Stimulated activated CD8-positive, alpha-beta memory T cell treated with anti-CD3 and anti-CD28 coated beads, Interleukin-2, amount 100 ng/mL, for 1 hour (primary cell): ENCODE measurements at places on chromosomes 2 and 18.

DNA sequence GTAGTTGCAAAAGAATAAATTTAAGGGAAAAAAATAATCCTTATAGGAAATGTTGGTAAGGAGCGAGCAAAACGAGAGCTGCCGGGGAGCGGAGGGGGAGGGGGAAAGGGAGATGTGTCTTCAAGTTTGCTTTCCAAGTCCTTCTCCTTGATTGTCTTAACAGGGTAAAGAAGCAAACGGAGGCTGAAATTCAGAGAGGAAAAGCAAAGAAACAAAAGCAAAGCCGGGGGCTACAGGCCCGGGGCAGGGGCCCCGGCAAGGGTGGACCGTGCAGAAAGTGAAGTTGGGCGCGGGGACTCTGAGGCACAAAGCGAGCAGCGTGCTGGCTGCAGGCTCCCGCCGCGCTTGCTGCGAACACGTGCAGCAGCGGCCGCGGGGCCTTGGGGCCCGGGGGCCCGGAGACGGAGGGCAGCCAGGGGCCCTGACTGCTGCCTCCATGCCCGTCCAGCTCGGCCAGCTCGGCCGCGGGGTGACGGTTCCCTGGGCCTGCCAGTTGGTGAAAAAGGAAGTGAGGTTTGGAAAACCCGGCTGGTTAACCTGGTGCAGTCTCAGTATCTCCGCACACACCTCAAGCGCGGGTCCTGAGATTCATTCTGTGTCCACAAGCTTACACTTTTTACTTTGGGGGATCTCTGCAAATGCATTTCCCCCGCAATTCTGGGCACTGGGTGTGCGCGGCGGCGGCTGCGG is 4.1 kb downstream of the BCL11A start:
- no peak for DNase-seq

DNA sequence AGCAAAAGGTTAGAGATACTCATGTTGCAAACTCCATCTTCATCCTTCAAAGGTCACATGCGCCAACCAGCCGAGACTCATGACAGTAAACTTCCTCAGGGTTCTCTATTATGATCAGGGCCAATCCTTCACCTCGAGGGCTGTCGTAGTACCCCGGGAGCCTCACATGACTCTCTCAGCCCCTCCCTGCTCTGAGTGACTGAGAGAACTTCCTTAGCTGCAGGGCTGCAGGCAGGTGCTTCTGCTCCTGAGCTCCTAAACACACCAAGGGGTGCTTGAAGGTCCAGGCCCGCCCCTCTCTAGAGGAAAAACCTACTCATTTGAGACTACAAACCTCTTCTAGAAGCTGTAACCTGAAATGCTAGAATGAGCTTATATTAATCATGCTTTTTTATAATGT is 48.2 kb downstream of the LONRF2 start:
- DNase-seq = no peak

DNA sequence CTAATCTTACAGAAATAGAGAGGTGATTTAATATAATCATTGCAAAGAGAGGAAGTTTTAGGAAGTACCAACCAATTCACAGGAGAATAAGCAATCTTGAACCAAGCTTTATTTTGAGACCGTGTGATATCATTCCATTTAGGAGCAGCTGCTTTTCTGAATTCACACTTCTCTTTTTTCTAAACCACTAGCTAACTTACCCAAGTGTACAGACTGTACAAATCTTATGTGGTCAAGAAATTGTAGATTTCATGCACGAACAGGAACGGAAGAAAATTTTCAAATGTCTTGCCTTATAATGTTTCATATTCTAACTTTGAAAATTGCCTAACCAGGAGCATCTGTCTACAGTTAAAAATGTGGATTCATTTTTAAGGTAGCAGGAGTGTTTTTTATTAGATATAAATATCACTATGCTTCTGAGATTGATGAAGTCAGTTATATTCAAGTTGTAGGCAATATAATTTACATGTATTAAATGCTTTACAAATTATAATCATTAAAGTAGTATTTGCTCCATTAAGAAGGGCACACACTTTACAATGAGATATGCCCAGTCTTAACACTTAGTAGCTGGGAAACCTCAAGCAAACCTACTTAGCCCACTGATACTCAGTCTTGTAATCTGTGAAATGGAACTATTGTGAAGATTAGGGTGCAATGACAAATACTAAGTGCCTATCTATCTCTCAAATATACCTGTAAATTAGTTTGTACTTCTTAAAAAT is 302.2 kb upstream of the STON1 start:
- DNase-seq = no peak

DNA sequence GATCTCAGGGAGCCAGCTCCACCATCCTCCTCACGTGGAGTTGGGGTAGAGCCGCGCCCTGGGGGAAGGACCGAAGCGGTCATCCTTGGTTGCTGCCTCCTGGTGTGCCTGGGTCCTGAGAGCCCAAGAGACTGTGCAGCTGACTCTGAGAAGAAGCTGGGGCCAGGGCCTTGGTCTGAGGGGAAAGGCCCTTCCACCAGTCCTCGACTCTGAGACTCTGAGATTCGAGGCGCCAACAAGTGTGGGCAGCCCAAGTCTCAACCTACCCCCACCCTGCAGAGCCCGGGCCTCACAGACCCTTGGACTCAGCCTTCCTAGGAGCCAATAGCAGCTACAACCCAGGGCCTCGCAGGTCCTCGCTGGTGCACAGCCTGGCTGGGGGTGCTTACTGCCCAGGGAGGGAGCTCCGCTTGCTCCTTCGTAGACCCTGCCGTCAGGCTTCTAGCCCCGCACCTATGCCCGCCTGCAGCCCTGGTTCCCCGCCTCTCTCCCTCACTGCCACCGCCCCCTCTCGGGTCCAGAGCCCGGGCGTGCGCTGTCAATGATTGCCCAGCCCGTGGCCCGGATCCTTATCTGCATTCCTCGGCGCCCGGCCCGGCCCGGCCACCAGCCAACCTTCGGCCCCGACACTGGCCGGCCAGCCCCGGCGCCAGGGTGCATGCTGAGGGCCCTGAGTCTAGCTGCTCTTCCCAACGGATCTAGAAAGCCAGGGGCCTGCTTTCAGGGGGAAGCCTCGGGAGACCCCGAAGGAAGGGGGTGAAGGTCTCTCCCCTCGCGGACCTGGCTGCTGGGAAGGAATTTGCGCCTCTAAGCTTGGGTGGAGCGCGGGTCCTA is 2.0 kb downstream of the IHH start:
- no peak for DNase-seq
